ENCODE measurements at places on chromosomes 5 and 9.

GRCh38 chr5:176596689-176597416 is 13.1 kb downstream of the GPRIN1 start:
- DNase-seq, result peak; percentile 68

DNA sequence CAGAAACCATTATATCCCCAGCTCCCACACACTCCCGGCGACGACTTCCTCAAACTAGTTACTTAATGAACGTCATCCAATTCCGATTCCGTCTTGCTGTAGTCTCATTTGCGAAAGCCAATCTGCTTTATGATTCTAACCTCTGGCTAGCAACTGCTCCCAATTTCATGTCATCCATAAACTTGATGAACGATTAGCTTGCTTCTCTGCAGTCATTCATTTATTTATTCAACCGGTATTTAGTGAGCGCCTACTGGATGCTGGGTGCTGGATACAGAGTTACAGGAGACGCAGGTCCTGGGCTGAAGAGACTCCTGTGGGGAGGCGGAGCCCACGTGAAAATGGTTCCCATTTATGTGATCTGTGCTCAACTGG is 46.2 kb downstream of the TSPAN17 start:
- DNase-seq, result no peak

GRCh38 chr5:79408028-79408427 is 105.9 kb downstream of the HOMER1 start:
- DNase-seq, result no peak

DNA sequence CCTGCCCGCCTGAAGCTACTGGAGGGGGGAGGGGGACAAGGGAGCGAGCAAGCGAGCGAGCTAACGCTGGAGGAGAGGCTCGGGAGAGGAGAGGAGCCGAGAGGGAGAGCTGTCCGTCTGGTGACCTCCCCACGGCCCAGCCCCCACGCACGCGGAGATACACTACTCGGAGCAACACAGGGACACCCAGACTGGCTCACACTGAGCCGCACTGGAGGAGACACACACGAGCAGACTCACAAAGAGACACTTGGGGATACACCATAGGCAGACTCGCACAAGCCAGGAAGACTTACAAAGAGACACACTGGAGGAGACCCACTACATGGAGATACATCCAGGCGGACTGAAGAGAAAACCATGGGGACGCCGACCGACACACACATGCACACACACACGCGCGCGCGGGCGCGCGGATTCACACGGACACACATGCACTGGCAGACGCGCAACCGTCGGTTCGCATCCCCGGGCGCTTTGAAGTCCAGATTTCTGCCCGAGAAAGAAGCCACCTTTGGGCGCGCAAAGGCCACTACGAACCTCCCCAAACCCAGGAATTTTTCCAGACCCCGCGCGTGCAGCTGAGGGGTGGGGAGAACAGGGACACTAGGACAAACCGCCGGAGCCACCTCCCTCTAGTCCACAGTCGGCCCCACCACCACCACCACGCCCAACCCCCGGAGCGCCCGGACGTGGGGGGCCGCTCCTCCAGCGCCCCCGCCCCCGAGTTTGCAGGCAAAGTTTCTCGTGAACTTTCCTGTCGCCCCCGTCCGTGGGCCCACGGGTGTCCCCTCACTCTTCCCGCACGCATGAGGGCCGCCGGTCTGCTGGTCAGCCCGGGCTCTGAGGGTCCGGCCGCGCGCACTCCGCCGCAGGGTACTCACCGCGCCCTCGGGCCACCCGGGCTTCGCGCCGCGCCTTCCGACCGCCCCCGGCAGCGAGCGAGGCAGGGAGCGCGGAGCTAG is 571 bp downstream of the CNTFR start:
- no peak for DNase-seq

GRCh38 chr9:68497629-68498028 is 43.1 kb downstream of the TMEM252 start:
- DNase-seq, result no peak

GRCh38 chr9:130328349-130328801 is 62.8 kb downstream of the HMCN2 start:
- no peak for DNase-seq

- DNase-seq, result peak; percentile 30
These were observed 1.2 kb downstream of the RIC1 start for GRCh38 chr9:5630081-5630507.

DNA sequence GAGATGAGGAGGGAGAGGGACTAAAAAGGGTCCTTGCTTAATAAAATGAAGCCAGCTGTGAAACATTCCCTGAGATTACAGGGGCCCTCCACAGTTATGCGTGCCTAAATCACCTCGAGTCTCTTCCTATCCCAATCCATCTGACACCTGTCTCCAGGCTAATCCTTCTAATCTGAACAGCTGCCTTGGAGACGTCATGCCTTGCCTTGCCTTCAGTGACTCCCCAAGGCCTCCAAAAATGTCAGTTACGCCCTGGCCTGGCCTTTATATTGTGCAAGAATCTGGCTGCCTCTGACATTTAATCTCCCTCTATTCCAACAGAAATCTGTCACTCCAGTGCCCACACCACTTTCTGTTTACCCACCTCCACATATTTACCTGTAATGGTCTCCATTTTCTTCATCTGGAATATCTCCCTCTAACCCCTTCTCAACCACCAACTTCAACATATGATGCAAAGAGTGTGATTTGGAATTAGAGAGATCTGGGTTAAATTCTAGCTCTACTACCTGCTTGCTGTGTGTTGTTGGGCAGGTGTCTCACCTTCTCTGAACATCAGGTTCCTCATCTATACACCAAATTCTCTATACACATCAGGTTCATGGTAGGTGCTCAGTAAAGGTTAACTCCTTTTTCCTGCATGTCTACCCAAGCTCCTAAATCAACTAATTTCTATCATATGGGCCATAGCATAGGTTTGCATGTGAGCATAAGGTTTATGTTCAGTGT is 57.9 kb downstream of the PTCD2 start:
- DNase-seq, result no peak

Data from CD4-positive, alpha-beta T cell treated with Interferon alpha-2 for 1 hour (primary cell).